AG04450 (cell line): ENCODE measurements at places on chromosomes 16 and 17.

GRCh38 chr17:51132964-51133319 lies 12.3 kb upstream of the SPAG9 start:
- DNase-seq, result no peak

DNA sequence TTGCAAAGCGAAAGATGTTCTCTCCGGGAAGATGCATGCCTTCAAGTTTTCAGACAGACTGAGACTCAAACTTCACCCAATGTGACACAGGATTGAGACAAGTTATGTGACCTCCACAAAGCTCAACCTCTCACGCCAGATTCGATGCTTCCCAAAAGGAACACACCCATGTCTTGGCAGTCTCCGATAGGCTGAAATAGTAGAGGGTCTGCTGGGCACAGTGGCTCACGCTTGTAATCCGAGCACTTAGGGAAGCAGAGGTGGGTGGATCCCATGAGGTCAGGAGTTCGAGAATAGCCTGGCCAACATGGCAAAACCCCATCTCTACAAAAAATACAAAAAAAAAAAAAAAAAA lies 22.1 kb downstream of the ZFHX3 start:
- no peak for DNase-seq

- DNase-seq, result no peak
Observed at GRCh38 chr17:41773731-41774193, 12.7 kb downstream of the JUP start.

- DNase-seq, result no peak
Observed at GRCh38 chr16:31206776-31207175, 4.2 kb upstream of the PYCARD start.

GRCh38 chr16:55349867-55350266 lies 25.9 kb downstream of the IRX6 start:
- DNase-seq, result no peak

DNA sequence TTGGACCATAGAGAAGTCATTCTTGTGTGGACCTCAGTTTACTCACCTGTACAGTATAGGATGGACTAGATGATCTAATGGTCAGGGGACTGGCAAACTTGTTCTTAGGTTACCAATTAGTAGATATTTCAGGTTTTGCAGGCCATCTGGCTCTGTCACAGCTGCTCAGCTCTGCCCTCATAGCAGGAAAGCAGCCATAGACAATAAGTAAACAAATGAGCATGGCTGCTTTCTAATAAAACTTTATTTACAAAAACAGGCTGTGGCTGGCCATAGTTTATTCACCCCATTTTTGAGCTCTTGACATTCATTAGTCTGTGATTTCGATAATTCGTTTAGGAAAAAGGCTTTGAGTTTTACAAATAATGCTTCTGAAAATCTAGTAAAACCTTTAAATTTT lies 12.7 kb downstream of the BPTF start:
- DNase-seq, result no peak

GRCh38 chr17:50598487-50598886 lies 36.2 kb upstream of the ABCC3 start:
- DNase-seq, result no peak

DNA sequence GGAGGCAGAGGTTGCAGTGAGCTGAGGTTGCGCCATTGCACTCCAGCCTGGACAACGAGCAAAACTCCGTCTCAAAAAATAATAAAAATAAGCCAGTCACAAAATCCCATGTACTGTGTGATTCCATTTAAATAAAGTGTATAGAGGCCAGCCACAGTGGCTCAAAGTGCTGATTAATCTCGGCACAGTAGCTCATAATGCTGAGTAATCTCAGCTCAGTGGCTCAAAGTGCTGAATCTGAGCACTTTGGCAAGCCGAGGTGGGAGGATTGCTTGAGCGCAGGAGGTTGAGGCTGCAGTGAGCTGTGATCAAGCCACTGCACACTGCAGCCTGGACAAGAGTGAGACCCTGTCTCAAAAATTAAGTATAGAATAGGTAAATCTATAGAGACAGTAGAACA lies 4.9 kb downstream of the TMED6 start:
- DNase-seq, result no peak

GRCh38 chr16:23182679-23183542 lies at the start of gene SCNN1G:
SCNN1G (plus strand) TSS chr16:23182745; CDS start chr16:23186272, 3,527 bp downstream.
- DNase-seq, result no peak

DNA sequence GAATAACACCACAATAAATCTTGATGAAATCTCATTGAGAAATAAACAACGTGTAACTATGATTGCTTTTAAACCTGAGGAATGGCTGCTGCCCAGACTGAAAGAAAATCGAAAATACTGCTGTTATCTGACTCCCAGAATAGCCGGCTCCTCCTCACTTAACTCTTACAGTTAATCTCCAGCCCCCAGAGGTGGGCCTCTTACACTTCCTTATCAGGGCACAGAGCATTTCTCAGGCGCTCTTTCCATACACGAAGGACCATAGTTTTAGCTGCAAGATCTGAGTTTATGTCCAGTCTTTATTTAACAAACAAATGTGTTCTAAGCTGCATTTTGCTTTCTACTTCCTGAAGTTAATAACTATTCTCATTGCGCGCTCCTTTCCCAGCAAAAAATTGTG lies 206.9 kb downstream of the MAP2K4 start:
- DNase-seq, result no peak

- DNase-seq, result peak; percentile 50
Observed at GRCh38 chr16:84303023-84303422, 8.3 kb downstream of the WFDC1 start.

DNA sequence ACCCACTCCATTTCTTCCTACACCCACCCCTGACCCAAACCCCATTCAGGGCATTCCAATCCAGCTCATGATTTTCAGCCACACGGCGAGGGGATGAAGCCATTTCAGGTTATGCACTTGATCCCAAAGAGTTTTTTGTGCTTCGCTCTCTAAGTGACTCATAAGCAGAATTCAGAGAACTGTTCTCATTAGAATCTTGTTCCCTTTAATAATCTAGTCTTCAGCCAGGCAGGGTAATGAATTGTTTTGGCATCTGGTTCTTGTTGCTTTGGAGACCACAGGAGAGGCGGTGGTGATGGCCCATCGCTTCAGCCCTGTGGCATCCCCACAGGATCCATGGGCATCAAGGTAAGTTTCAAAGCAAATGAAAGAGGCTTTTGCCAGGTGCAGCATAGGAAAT lies 4.8 kb upstream of the KRT31 start:
- DNase-seq, result no peak

DNA sequence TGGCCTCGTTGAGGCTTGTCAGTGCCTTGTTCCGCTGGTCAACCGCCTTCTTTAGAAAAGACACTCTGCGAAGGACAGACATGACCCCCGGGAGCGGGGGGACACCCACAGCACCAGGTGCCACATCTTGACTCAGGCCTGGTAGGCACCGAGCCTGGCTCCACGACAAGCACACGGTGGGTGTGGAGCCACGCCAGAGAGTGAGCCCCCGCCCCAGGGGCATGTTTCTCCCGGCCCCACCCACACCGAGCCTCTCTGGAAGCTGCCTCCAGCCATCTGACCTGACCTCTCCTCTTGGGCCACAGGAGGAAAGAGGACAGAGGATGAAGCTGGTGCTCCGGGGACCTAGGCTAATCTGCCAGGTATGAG lies 4.6 kb downstream of the FAAP100 start:
- DNase-seq, result no peak

DNA sequence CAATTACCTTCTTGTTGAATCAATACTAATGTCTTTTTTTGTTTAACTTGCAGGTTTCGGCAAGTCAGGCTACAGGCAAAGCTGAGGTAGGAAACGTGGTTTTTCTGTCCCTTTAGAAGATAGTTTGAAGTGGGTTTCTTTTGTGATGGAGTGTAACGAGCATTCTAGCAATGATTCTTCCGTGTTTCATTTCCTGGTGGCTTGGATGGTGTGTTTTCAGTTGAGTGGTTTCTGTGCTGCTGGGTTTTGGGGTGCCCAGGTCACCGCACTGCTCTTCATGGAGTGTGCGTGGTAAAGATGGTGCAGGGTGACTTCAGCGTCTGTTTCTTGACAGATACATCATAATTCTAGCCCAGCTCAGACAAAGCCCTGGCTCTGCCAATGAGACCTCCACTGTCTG lies 769.7 kb upstream of the EEF2KMT start:
- DNase-seq, result no peak

DNA sequence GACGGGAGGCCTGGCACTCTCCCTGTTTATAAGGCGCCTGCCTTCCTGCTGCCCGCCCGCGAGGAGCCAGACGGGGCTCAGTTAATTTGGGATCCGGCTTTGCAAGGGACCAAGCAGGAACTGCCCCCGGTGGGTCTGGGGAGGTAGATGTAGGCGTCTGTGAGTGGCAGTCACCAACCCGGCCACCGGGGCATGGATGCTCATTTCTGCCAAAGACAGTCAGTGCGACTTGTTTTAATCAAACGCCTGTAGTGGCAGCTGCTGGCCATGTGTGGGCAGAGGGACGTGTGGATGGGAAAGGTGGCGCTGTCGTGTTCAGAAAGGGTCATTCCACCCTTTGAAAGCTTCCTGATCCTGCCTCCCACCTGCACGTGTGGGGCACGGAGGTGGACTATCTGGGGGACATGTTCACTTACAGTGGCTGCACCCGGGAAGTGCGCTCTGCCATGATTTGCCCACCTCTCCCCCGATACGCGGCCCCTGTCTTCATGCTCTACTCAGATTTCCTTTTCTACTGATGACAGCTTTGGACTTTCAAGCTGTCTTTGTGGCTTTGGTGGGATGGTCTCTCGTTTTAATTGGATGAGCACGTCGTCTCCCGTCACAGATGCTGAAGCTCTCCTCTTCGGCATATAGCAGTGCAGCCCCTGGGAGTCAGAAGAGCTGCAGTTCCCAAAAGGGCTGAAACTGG lies 60.3 kb upstream of the CIBAR2 start:
- DNase-seq, result no peak

GRCh38 chr16:2912330-2913199 lies 834 bp downstream of the FLYWCH1 start:
- DNase-seq, result peak; percentile 34

DNA sequence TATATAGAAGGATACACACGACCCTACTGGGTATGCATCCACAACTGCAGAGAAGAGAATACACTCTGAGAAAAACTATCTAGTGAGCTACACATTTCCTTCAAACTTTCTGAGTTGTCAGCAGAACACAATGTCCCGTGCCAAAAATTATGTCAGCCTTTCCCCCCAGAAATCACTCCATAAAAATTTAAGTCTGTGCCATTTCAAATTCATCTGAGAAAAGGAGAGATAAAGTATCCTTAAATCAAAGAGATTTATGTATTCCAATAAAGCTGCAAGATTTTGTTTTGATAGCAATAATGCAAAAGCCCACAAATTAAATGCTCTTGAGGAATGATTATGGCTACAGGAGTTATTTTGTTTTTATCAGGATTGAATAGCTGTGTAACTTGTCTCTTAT lies 760.1 kb downstream of the CDH11 start:
- DNase-seq, result no peak

DNA sequence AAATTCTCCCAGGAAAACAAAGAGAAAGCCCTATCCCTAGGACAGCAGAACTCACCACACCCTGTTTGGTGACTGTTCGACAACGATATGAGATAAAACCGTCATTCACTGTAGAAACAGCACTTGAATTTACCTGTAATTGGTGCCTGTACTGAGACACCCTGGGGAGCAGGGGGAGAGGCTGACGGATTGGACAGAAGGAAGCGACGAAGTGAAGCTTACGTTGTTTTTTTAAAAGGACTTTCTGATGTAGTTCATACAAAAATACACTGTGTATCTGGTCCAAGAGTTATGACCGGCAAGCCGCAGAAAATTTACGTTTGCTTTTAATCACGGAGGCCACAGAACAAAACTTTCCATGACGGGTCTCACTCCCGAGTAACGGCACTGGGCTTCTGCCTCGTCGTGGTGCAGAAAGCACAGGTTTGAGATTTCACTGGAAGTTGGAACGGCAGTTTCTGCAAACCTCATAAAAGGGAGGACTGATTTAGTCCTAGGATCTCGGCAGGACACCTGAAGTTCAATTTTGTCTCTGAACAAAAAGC lies 9.7 kb downstream of the NXN start:
- DNase-seq, result no peak

DNA sequence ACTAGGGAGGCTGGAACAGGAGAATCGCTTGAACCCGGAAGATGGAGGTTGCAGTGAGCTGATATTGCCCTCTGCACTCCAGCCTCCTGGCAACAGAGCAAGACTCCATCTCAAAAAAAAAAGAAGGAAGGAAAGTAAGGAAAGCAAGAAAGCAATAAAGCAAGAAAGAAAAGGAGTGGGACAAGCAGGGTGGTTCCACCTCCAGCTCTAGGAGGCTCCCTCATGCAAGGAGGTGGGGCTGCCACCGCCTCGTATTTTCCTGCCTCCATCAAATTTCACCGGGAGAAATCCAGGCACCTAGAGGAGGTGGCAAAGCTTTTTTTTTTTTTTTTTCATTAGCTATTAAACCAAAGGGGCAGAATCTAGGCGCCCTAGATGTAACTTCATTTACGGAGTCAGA lies 1.0 kb downstream of the CYB561 start:
- no peak for DNase-seq

- DNase-seq, result no peak
Observed at GRCh38 chr17:19720631-19721426, 4.4 kb upstream of the SLC47A2 start.

GRCh38 chr17:32912218-32912897 lies 15.6 kb upstream of the TMEM98 start:
- peak; percentile 44 for DNase-seq

- DNase-seq, result peak; percentile 81
Observed at GRCh38 chr17:63984651-63985386, 12.1 kb upstream of the SCN4A start.

GRCh38 chr17:22303865-22304264 lies 611.5 kb downstream of the KCNJ18 start:
- DNase-seq, result no peak

DNA sequence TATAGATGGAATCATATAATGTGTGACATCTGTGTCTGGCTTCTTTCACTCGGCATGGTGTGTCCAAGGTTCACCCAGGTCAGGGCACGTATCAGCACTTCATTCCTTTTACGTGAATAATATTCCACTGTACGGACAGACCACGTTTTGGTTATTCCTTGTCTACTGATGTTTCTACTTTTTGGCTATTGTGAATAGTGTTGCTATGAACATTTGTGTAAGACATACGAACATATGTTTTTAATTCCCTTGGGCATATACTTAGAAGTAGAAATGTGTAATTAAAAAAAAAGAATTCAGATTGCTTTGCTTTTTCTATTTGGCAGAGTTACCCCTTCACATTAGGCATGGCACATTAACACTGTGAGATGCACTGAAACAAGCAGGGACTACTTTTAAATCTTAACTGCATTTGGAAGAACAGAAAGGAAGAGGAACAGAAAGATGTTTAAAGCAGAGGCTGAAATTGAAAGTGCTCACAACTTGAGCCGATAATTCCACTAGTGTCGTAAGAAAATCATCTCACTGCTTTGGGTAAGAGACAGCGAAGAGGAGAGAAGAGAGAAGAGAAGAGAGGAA lies 105.3 kb downstream of the VPS53 start:
- DNase-seq, result no peak

- DNase-seq, result no peak
Observed at GRCh38 chr17:18176176-18176575, 7.5 kb upstream of the ALKBH5 start.
